Epithelial cell of proximal tubule (primary cell): ENCODE measurements at places on chromosomes 3 and 15. TPM values are rescaled to one million over a fixed set of nuclear protein-coding genes. Genes with fewer than 3 reads are reported as not detected.

GRCh38 chr15:77024273-77025082, 29.6 kb downstream of the PSTPIP1 start:
- no peak for DNase-seq

GRCh38 chr3:190384309-190384756, 3.6 kb upstream of the CLDN16 start:
- DNase-seq: peak; percentile 92

DNA sequence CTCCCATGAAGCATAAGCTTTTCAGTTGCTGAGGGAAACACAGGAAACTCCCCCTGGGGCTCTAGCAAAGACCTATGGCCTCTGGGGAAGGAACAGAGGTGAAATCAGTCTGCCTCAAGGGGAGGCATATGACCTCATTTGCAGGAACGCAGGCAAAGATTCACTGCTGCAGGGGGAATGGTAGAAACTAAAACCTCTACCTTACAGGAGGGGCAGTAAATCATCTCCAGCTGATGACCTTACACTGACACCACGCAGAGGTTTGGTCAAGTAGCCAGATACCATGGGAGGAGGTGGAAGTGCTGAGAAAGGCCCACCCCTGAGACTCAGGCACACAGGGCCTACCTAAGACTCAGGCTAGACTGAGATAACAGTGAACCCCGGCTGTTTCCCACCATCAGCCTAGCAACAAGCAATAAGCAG, 81.1 kb downstream of the RAD18 start:
- no peak for DNase-seq

DNA sequence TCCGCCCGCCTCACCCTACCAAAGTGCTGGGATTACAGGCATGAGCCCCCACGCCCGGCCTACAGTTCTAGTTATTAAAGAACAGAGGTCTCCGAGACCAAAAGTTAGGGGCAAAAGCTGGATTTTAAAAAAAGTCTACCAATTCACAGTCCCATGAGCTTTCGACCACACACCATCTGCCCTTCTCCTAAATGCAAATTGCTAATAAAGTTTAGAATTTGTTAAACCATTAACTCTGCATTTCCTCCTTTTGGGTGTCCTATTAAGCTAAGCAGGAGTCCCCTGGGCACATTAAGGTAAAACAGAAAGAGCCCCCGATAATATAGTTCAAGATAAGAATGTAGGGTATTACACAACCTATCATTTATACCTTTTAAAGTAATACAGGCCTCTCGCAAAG, 322.7 kb downstream of the FOXP1 start:
- no peak for DNase-seq

- no peak for DNase-seq
These were observed 18.0 kb downstream of the ESYT3 start for GRCh38 chr3:138452436-138452835.

The DUOX1 gene
- 0.12 and 0.22 TPM in 2 replicates for total RNA-seq

- DNase-seq: peak; percentile 22
These were observed 110.7 kb upstream of the C2CD4B start for GRCh38 chr15:62275831-62276230.

The LYSMD2 gene
- total RNA-seq: 1.7 and 8.0 TPM in 2 replicates

The SCN11A gene
- not detected in 2 replicates for total RNA-seq

DNA sequence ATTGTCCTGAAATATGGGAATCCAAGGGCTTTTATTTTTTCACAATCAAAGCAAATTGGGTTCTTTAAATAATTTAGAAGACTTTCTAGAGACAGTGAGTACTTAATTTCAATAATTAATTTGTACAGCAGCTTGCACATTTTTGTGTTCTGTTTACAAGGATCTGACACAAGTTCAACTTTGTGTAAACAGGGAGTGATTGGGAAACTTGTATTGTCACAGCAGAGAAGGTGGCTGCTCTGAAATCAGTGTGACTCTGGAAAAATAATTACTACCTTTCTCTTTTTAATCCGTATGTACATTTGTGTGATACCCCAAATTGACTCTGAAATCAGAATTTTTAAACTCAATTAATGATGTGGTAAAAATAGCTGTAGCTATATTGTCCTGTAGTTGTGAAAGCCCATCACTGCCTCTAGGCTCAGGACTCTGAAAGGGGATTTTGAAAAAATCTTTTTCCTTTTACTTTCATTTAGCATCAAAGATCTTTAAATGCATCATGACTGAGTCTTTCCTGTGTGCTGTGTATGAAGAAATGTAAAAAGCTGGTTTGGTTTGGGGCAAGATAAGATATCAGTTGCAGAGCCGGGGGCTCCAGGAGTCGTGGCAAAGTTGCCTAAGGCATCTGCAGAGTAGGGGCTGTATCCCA, 45.1 kb downstream of the MFSD1 start:
- no peak for DNase-seq

- no peak for DNase-seq
These were observed 207.1 kb downstream of the TBC1D2B start for GRCh38 chr15:77870195-77871065.

- DNase-seq: no peak
These were observed 25.8 kb upstream of the NFKBIZ start for GRCh38 chr3:101823525-101823924.

DNA sequence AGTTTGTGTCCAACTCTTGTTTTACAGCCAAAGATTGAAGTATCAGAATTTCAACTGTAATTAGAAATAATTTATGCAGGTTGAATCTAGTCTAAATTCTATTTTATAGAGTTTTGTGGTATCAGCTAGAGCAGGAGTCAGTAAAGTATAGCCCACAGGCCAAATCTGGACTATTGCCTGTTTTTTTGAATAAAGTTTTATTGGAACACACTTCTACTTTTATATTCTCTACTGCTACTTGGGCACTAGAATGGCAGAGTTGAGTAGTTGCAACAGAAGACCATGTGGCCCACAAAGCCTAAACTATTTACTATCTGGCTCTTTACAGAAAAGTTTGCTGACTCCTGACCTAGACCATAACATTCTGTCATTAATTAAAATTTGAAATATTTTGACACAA, 36.3 kb downstream of the TFG start:
- no peak for DNase-seq

DNA sequence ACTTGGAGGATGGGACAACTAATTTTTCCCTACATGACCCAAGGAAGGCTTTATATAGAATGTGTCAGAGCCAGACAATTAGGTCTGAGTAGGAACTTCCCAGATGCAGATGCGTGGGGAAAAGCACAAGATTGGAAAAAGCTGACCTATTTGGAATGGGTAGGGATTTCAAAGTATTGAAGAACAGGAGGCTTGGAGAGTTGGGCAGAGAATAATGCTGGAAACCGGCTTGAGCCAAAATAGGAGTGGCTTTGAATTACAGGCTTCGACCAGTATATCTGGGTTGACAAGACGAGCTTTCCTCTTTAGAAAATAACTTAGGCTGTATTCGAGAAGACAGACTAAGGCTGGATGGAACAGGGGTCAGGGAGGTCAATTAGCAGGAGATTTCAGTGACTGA, 181.1 kb downstream of the GBE1 start:
- DNase-seq: no peak

The KCNH8 gene
- 0.40 TPM in 1 of 2 replicates, not detected in the other for total RNA-seq

GRCh38 chr15:57059026-57059660, 140.7 kb downstream of the TCF12 start:
- no peak for DNase-seq

The MESP2 gene
- total RNA-seq: 1.1 and 2.5 TPM in 2 replicates

- DNase-seq: peak; percentile 9
These were observed 63.6 kb downstream of the FAM81A start for GRCh38 chr15:59501597-59501996.

DNA sequence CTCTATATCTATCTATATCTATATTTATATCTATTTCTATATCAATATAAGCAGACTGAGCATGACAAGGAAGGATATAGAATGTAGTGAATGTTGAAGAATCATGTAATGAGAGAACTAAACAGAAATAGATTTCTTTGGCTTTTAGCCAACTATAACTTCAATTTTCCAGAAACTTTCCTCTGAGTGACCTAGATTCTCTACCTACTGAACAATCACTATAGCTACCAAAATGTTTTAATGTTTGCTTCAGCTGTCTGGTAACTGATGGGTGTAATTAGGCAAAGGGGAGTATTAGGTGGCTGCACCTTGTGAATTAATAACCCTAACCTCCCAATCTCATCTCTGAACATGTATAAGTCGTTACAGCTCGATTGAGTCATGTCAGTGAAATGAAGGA, 76.4 kb upstream of the ROBO1 start:
- no peak for DNase-seq

GRCh38 chr3:152497457-152497856, 228.7 kb downstream of the MBNL1 start:
- DNase-seq: no peak

GRCh38 chr15:53031469-53031868, 241.3 kb upstream of the ONECUT1 start:
- no peak for DNase-seq

- no peak for DNase-seq
These were observed 29.8 kb downstream of the VIPR1 start for GRCh38 chr3:42532229-42532628.

DNA sequence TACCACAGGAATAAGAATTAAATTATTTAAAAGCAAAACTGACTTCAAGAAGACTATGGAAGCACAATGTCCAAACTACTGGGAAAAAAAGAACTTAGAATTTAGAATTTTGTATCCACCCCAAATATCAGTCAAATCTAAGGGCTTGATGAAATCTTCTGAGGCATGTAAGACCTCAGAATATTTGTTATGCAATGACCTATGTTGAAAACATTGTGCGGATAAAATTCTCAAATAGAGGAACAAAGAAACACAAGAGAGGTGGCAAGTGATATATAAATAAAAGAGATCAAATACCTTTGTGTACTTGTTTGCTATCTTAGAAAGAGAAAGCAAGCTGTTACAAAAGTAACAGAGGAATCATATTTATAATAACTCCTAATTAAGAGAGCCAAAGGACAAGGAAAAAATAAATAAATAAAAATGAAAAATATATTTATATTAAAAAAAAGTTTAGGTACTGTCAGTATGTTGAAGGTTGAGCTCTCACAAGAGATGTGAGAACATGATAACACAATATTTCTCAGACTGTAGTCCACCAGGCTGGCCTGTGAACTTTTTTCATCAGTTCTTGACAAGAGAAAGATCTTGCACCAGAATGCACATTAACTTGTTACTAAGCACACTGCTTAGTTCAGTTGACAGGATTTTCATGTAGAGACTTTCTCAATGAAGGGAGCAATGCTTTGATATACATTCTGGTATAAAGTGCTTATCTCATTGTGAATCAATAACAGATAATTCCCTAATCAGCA, 50.0 kb downstream of the CPA3 start:
- DNase-seq: no peak

GRCh38 chr3:132650153-132650552, 9.5 kb downstream of the ACAD11 start:
- DNase-seq: no peak

The TM4SF18 gene
- 1.4 TPM in 2 replicates for total RNA-seq

DNA sequence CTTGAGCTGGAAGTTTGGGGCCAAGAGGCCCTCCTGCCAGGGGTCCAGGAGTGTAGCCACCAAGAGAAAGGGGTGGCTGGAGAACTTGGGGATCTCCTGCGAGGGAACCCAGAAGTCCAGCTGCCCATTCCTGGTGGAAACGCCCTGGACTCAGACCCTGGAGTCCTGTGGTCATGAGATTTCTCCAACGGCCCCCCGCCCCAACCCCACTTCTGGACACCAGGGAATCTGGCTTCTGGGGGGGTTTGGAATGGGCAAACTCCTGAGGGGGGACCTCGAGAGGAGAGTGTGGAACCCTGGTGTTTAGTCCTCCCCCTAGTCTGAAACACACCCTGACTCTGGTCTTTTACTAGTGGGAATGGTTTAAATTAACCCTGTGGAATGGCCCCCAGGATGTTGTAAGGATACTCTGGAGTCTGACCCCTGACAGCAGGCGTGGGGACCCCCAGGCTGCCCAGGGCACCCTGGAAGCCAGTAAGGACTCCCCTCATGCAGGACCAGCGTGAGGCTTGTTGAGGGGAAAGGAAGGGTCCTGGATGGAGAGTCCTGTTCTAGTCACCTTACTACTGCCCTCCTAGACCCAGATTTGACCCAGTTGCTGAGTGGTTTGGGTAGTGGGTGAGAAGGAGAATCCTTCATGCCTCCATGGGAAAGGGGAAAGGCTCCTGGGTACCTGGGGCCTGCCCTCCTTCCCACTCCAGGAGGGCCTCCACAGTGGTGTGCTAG, 540 bp downstream of the KLHDC8B start:
- DNase-seq: no peak

The PRTG gene
- total RNA-seq: 4.4 and 10.1 TPM in 2 replicates

GRCh38 chr3:195911946-195912270, 3.6 kb upstream of the TNK2 start:
- no peak for DNase-seq

The GOLGA8H gene
- 0.51 TPM in 1 of 2 replicates, not detected in the other for total RNA-seq

The MUC13 gene
- not detected in 2 replicates for total RNA-seq

DNA sequence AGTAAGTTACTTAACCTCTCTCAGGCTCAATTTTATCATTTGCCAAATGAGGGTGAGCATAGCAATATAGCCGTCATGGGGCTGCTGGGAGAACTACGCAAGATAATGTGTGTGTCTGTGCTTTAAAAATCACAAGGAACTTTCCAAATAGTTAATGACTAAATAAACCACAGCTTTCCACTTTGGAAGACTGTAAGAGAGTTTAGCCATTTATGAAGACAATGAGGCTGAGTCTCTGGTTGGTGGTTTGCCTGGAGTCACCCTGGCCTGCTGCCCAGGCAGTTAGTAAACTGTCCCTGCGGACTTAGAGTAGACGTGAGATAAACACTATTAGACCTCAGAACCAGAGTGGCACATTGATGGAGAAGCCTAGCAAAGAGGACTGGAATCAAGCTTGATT, 357.7 kb downstream of the CLSTN2 start:
- peak; percentile 66 for DNase-seq

GRCh38 chr15:61661791-61662190, 398.5 kb downstream of the VPS13C start:
- DNase-seq: no peak

DNA sequence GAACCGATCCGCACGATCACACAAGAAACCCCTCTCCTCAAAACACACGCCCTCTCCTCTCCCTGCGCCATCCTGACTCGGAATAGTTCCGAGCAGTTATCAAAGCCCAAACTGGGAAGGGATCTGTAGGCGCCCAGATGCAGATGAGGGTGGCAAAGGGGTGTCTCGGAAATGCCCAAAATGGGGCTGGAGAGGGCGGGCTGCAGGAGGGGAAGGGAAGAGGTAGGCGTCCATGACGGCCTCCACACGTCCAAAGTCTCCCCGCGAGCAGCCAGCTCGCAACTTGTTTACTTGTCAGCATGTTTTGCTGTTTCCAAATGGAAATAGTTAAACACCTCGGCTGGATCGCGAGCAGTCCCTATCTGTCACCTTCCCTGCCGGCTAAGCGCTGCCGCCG, 1.5 kb downstream of the NTRK3 start:
- no peak for DNase-seq

GRCh38 chr15:100947760-100948429, 28.7 kb downstream of the LRRK1 start:
- DNase-seq: no peak

GRCh38 chr15:90957791-90958190, 3.1 kb downstream of the RCCD1 start:
- no peak for DNase-seq

- no peak for DNase-seq
These were observed 89.1 kb downstream of the CRYGS start for GRCh38 chr3:186454881-186455703.

The POU1F1 gene
- total RNA-seq: not detected in 2 replicates
